Cardiac muscle cell (in vitro differentiated cells and primary cell): ENCODE measurements at places on chromosomes 2 and 18.

DNA sequence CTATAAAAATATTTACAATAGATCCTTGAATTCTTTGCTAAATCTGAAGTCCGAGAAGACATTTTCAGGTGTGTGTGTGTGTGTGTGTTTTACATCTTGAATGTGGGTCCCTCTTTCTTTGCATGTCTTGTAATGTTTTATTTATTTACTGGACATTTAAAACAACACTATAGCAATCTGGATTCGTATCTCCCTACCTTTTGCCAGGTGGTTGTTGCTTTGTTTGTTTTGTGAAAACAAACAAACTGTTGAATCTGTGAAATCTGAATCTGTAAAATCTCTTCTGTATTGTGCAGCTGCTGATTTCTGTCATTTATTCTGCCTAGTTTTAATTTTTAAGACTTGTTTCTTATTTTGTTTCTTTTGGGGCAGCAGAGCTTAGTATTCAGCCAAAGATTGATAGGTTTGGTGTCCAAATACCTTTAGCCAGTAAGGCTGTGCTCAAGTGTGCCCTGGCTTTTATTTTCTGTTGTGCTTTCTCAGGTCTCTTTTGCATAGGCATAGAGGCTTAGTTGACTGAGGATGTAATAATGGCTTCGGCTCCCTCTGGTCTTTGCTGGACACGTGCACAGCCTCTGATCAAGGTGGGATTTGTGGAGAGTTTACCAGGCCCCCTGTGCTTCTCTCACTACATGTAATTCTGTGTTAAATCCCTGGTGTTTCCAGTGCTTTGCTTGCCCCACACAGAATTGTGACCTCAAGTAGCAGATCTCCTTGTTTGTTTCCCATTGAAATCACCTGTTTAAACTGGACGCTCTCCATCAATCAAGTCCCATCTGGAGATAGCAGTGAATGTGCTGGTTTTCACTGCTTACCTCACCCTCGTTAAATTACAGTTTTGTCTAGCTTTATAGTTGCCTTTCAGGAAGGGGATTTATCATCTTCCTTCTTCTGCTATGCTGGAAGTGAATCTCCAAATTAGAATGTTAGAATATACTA lies 71.1 kb downstream of the BIRC6 start:
- DNase-seq: peak; percentile 5

DNA sequence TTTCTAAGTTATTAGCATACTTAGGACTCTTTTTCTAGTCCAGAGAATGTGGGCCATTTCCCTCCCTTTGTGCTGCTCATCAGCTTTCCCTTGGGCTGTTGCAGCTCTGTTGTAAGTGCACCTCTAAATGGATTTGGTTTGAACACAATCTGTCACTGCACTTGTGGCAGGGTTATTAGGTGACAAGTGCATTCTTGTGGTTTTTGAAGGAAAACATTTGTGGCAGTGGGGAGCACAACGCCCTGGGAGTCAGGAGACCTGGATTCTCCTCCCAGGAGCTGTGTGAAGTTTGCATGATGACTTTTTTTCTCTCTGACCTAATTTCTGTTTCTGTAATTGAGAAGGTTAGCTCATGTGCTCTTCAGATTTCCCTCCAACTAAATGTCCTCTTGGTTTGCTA lies 630.9 kb upstream of the FAM98A start:
- DNase-seq: no peak

GRCh38 chr2:170087413-170087793 lies 90.5 kb upstream of the MYO3B start:
- DNase-seq: no peak

DNA sequence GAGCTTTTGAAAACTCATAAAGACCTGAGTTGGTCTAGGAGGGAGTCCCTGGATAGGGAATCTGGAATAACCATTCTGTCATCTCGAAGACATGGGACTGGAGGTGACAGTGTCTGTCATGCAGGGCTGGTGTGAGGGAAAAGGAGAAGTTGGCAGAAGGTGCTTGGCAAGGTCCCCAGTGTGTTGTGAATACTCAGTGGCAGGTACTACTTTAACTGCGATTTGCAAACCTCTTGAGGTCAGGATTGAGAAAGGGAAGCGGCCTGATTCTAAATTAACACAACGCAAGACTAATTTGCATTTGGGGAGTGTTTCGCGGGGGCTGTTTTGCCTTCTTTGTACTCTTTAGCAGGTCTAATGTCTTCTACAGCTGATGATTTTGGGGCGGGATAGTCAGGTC lies 77.0 kb upstream of the TMEM200C start:
- DNase-seq: no peak

DNA sequence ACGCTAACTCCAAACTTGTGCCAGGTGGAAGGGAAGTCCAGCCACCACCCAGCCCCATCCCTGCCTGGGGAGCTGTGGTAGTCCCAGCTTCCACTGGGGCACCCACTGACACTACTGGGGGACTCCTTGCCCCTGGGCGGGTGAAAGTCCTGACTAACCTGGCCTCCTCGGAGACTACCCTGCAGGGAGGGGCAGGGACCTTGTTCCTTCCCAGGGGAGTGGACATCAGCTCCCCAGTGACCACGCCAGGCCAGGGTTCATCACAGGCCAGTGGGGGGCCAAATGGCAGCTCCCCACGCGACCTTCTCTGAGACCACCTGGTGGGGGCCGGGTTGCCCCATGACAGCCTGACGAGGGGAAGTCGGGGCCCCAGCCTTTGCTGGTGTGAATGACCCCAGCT lies 420.0 kb upstream of the SALL3 start:
- no peak for DNase-seq

DNA sequence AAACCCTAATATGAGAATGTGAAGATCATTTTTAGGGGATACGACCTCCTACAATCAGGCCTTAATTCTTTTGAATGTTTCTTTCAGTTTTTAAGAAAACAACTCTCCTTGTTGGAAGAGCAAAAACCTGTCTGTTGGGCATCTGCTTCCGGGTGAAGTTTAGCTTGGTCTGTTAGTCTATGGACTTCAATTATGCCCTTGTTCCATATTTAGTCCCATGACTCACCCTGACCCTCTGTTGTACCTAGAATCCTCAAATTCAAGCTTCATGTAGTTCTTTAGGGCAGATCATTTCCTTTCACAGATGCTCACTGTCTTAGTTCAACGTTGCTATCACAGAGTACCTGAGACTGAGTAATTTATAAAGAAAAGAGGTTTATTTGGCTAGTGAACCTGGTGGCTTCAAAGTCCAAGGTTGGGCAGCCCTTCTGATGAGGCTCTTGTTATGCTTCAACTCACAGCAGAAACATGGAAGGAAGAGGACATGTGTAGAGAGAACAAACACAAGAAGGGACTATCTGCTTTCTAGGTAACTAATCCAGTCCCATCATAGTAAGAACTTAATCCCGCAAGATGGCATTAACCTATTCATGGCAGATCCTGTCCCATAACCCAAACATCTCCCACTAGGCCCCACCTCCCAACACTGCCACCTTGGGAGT lies 82.5 kb upstream of the SERPINE2 start:
- DNase-seq: no peak

DNA sequence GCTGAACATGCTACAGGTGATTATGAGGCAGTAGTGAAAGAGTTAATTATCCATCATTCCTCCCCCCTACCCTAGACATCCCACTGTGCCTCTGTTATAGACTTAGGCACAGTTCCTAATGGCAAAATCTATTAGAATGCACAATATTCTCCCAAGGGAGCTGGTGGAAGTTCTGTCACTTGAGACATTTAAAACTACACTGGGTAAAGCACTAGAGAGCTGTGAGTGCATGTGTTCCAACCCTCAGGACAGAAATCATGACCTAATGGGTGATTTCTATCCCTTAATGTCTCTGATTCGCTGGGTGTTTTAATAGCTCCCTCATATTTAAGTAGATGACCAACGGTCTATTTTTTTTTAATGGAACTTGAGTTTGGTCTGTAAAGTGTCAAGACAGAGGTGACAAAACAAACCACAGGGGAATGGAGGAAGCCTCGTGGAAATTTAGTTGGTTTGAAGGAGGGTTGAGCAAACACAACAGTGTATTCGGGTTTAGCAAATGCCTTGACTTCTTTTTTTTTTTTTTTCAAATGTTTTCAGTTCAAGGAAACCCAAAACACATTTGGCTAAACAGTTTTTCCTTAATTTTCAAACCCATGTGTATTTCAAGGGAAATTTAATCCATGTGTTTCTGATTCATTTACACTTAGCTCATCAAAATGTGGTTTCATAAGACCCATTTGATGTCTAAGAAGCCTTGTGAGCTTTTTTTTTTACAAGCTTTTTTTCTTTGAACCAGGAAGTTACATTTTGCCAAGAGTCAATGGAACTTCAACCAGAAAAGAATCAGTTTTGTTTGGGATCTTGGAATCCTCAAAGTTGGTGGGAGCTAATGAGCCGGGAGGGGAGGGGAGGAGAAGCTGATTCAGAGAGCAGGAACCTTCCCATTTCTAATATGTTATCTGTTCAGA lies 665.1 kb upstream of the ZEB2 start:
- no peak for DNase-seq

GRCh38 chr2:51387235-51387634 lies 355.3 kb upstream of the NRXN1 start:
- DNase-seq: peak; percentile 11

DNA sequence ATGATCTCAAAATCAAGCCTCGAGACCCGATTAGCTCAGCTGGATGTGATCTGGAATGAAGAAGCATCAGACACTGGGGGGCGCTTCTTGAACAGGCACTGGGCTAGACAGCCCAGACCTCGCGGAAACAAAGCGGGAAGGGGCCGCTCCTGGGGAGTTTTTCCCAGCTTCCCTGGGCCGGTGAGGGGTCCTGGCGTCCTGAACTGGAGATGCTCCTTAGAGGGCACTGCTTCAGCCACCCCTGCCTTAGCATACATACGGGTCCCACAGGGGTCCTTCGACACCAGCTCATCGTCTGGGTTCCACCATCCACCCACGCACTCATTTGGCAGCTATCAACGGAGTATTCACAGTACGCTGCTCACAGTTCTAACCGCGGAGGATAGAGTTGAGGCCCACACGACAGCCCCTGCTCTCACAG lies 146.7 kb downstream of the TSN start:
- DNase-seq: peak; percentile 78

DNA sequence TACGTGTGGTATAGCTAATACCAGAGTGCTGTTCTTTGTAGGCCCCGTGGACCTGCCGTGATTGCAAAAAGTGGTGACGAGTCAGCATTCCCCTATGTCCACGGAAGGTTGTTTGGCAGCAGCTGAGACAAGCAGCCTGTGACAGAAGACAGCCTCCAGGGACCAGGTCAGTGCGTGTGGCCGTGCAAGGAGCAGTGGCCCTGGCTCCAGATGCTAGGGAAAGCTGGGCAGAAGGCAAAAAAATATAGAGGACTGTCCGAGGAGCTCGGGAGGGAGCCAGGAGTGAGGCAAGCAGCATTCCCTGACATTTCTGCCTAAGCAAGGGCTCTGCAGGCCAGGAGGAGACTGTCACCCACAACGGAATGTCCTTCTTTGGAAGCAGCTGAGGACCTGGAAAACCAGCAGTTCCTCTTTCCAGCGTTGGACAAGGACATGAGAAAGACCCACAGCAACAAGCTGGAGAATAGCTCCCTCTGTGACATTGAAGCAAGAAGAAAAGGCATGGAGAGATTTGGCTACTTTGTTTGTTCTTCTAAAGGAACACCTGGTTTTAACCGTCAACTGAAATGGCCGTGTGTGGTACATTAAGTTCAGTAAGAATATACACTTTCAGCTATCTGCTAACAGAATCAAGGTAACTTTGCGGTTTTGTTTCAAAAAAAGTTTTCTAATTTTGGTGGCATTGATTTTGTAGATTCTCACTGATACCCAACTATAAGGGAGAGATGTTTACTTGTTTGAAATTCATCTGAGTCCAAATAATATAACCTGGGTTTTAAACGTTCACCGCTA lies 58.3 kb downstream of the NPAS2 start:
- peak; percentile 38 for DNase-seq

DNA sequence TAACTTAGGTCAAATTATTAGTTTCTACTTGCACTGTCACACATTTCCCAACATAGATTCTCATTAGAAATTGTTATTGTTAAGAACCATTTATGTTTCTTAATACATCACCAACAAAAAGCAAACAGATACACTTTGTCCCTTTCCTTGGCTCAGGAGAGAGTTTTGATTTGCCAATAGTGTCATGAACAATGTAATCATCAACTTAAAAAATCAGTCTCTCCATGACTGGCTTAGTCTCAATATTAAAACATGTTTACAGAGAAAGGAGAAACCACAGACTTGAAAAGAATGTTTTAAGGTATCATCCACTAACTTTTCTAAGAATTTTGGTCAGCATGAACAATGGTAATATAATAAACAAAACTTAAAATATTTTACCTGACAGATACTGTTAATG lies 416.5 kb upstream of the KCNH7 start:
- no peak for DNase-seq

- DNase-seq: no peak
Observed at GRCh38 chr2:468648-469336, 180.9 kb upstream of the ALKAL2 start.

DNA sequence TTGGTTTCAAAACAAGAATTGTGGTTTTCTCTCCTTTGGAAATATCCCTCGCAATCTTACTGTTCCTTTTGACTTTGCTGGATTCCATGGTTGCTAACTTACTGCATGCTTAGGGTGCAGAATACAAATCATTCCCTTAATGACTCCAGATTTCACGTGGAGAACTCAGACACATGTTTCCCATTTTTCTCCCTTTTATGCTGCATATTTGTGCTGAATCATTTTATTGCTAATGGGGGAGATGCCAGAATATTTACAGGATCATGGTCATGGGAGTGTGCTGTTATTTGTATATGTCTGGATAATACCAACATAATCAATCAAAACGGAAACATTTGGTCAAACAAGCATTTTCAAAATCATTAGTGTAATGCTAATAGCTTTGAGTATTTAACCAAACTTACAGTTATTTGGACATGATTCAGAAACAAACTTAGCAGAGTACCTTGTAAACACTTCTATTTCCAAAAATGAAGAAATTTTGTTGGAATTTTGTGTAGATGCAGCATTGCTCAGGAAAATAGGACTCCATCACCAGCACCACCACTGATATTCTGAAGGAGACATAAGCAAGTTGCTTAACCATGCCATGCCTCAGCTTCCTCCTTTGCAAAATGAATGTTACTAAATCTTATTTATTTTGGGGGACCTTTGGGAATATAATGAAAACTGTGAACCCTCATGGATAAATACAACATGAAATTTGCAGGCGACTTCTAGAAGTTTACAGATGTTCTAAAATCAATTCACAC lies 122.5 kb upstream of the RND3 start:
- no peak for DNase-seq

- DNase-seq: no peak
Observed at GRCh38 chr2:134532537-134532936, 186.3 kb downstream of the TMEM163 start.
